Esophagus (tissue), 2 donors: ENCODE measurements at places on chromosomes 16 and 17. TPM values are rescaled to one million over a fixed set of nuclear protein-coding genes. Genes with fewer than 3 reads are reported as not detected.

Gene CPHXL2
- not detected for polyA plus RNA-seq

Gene OR3A3
- not detected for polyA plus RNA-seq

Gene ARHGAP27
- polyA plus RNA-seq = 100.0 TPM

Gene KRTAP1-5
- polyA plus RNA-seq = 0.09 TPM

Gene CDRT15
- not detected for polyA plus RNA-seq
